B cell (primary cell): ENCODE measurements at places on chromosomes 4 and X. TPM values are rescaled to one million over a fixed set of nuclear protein-coding genes. Genes with fewer than 3 reads are reported as not detected.
A peak's percentile ranks its signal among the peaks of the same experiment; 100 is the strongest.

- no peak overlapping the region for H3K27ac ChIP-seq
- no peaks in the 10 kb centered on the region for H3K4me1 ChIP-seq
- no peaks in the 10 kb centered on the region for H3K36me3 ChIP-seq
- DNase-seq, result no peak
- no peak overlapping the region for H3K4me3 ChIP-seq
These were observed 53.6 kb downstream of the KLF3 start for GRCh38 chr4:38717604-38718003.

DNA sequence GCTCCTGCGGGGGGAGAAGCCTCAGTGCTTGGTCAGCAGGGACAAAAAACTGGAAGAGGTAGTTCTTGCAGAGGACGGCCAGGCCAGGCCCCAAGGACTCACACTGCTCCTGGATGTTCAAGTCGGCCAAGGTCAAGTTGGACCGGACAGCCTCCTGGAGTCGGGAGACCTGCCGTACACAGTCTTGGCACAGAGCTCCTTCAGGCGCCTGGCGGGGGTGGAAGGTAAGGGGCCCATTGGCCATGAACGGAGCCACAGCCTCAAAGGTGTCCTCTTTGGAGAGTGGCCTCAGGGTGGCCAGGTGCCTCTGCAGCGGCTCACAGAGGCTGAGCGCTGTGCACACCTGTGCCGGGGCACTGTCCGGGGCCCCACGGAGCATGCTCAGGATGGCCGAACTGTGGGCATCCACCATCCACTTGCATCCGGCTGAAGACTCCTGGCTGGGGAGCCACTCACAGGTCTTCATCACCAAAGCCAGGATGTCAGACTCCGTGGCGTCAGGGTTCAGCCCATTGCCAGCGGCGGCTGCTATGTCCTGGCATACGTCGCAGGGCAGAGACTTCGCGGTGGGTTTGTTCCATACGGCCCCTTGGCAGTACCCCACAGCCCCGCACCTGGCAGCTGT is 477 bp downstream of the PSAPL1 start:
- DNase-seq, result no peak
- no peaks in the 10 kb centered on the region for H3K4me1 ChIP-seq
- H3K36me3 ChIP-seq, result no peaks in the 10 kb centered on the region
- no peak overlapping the region for H3K4me3 ChIP-seq

Gene IQCM
- total RNA-seq, result not detected in 2 replicates

DNA sequence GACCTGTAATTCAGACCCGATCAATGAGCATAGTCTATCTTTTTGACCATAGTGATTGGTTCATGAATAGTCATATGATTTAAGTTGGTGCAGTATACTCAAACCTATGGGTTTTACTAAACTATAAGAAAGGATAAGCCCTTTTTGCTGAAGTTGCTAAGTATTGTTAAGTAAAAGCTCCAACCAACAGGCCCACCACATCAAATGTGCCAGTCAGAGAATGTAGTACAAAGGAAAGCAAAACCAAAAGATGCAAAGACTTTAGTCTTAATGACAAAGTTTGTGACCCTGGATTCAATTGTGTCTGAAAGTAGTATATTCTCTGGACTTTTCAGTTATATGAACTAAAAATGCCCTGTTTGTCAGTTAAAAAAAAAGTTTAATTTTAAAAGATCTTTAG is 208.1 kb upstream of the TET2 start:
- H3K36me3 ChIP-seq, result no peaks in the 10 kb centered on the region
- no peak overlapping the region for H3K4me3 ChIP-seq
- H3K27ac ChIP-seq, result no peak overlapping the region
- no peaks in the 10 kb centered on the region for H3K27me3 ChIP-seq
- DNase-seq, result no peak
- no peaks in the 10 kb centered on the region for H3K4me1 ChIP-seq

GRCh38 chrX:1593286-1594271 is 2.2 kb downstream of the AKAP17A start:
- no peaks in the 10 kb centered on the region for H3K27me3 ChIP-seq
- peaks cover 49% of the 10 kb centered on the region for H3K36me3 ChIP-seq
- peak overlapping the region; percentile 90 for H3K4me3 ChIP-seq

- H3K4me3 ChIP-seq, result no peak overlapping the region
- DNase-seq, result no peak
- H3K27me3 ChIP-seq, result no peaks in the 10 kb centered on the region
- peak overlapping the region; percentile 69 for H3K27ac ChIP-seq
- no peaks in the 10 kb centered on the region for H3K36me3 ChIP-seq
These were observed 89.3 kb downstream of the GPR143 start for GRCh38 chrX:9676306-9676705.

GRCh38 chr4:104571341-104571740 is 76.6 kb upstream of the CXXC4 start:
- no peak overlapping the region for H3K27ac ChIP-seq
- no peak for DNase-seq
- H3K27me3 ChIP-seq, result no peaks in the 10 kb centered on the region
- H3K4me3 ChIP-seq, result no peak overlapping the region

DNA sequence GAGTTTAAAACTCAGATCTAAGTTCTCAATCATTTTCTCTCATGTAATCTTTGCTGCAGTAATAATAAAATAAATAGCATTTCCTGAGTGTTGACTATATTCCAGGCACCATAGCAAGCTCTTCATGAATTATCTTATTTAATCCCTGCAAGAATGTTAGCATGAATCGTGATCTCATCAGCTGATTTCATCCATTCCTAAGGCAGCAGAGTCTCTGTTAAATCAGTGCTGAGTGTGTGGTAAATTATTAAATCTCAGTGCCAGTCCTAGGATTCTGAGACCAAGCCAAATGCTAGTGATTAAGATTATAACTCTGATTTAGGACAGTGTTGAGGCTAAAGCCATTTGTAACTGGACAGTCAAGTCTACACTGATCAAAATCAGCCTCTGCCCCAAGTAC is 240.3 kb upstream of the TAPT1 start:
- H3K4me1 ChIP-seq, result no peaks in the 10 kb centered on the region
- no peak overlapping the region for H3K4me3 ChIP-seq
- H3K27me3 ChIP-seq, result no peaks in the 10 kb centered on the region
- no peak for DNase-seq
- no peaks in the 10 kb centered on the region for H3K36me3 ChIP-seq

DNA sequence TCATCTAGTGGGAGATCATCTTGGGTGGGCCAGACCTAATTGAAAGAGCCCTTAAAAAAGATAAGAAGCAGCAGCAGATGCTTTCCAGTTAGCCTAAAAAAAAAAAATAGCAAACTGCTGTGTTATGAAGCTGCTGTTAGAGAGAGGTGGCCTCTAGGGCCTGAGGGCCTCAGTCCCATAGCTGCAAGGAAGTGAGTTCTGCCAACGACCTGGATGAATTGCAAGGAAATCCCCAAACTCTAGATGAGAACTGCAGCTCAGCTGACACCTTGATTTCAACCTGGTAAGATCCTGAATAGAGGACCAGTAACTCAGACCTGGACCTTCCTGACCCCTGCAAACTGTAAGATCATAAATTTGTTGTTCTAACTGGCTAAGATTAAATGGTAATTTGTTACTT is 275.2 kb downstream of the TENM3 start:
- no peak for DNase-seq
- H3K4me1 ChIP-seq, result no peaks in the 10 kb centered on the region
- H3K36me3 ChIP-seq, result no peaks in the 10 kb centered on the region
- no peak overlapping the region for H3K27ac ChIP-seq
- no peaks in the 10 kb centered on the region for H3K27me3 ChIP-seq

DNA sequence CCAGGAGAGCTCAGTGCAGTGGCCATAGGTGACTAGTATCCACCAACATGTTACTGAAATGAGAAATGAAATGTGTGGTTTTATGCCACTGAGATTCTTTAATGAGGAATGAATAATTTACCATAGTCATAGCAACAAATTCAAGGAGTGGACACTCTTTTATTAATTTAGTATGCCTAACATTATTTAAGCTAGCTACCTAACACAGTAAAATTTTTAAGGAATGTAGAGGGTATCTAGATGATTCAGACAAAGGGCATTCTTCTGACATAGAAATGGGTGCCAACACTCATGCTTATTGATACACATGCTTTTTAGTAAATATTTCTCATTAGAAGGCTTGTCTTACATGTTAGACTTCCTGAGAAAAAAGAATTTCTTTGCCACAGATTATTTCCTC is 33.3 kb upstream of the SULT1B1 start:
- no peaks in the 10 kb centered on the region for H3K4me1 ChIP-seq
- no peak for DNase-seq
- H3K27ac ChIP-seq, result no peak overlapping the region
- no peak overlapping the region for H3K4me3 ChIP-seq
- H3K36me3 ChIP-seq, result no peaks in the 10 kb centered on the region
- no peaks in the 10 kb centered on the region for H3K27me3 ChIP-seq

- H3K4me1 ChIP-seq, result no peaks in the 10 kb centered on the region
- no peak for DNase-seq
- no peaks in the 10 kb centered on the region for H3K27me3 ChIP-seq
These were observed 50.2 kb downstream of the ITIH6 start for GRCh38 chrX:54747733-54748393.

DNA sequence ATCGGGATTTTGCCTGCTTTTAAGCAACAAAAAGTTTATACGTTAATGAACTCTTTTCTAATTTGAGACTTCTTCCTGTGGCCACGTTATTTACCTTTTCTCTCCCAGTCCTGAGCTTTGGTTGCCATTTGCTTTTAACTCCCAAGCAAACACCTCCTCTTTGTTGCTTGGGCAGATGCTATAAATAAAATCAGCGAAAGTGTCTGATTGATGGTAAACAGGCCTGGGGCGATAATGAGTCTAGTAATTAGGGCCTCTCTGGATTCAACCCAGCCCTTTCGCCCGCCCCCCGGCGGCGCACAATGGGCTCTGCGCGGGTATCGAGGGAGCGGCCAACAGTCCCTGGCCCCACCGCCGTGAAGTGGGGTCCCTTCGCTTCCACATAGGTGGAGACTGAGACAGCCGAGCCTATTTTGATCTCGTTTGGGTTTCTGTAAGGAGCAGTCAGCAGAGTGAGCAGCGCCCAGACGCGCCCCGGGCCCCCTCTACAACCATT is 790 bp downstream of the CLGN start:
- H3K4me1 ChIP-seq, result peaks cover 13% of the 10 kb centered on the region
- H3K27ac ChIP-seq, result no peak overlapping the region
- H3K27me3 ChIP-seq, result peaks cover 12% of the 10 kb centered on the region
- no peak for DNase-seq
- H3K36me3 ChIP-seq, result no peaks in the 10 kb centered on the region

Gene DGKK
- not detected in 2 replicates for total RNA-seq

GRCh38 chr4:188242041-188242440 is 102.8 kb downstream of the TRIML1 start:
- no peaks in the 10 kb centered on the region for H3K27me3 ChIP-seq
- H3K4me3 ChIP-seq, result no peak overlapping the region
- H3K4me1 ChIP-seq, result no peaks in the 10 kb centered on the region
- no peak overlapping the region for H3K27ac ChIP-seq
- no peak for DNase-seq

Gene RADX
- total RNA-seq, result 13.0 and 15.3 TPM in 2 replicates

DNA sequence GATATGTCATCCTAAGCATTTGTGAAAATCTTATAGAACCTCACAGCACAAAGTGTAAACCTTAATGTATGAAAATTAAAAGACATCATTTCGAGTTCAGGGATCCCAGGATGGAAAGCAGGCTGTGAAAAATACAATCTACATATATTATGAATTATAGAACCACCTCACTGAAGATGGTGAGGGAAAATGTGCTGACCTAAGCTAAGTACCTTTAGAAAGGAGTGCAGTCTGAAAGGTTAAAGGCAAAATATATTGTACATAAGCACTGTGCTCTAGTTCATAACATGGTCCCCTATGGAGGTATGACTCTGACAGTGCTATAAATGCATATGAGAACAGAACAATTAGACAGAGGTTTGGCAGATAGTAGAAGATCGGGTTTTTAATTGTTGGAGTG is 368.6 kb downstream of the TMA16 start:
- H3K4me3 ChIP-seq, result no peak overlapping the region
- no peaks in the 10 kb centered on the region for H3K4me1 ChIP-seq
- no peaks in the 10 kb centered on the region for H3K27me3 ChIP-seq
- no peak for DNase-seq
- no peak overlapping the region for H3K27ac ChIP-seq
- no peaks in the 10 kb centered on the region for H3K36me3 ChIP-seq

DNA sequence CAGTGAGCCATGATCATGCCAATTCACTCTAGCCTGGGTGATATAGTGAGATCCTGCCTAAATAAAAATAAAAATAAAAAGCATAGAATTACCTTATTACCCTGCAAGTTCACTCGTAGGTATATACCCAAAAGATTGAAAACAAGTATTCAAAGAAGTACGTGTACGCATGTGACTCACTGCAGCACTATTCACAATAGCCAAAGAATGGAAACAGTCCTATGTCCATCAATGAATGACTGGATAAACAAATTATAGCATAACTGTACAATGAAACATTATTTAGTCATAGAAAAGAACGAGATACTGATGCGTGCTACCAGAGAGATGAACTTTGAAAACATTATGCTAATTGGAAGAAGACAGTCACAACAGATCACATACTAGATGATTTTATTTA is 204.6 kb upstream of the DIAPH2 start:
- H3K36me3 ChIP-seq, result no peaks in the 10 kb centered on the region
- H3K4me3 ChIP-seq, result no peak overlapping the region
- H3K27ac ChIP-seq, result no peak overlapping the region
- no peak for DNase-seq
- no peaks in the 10 kb centered on the region for H3K27me3 ChIP-seq

GRCh38 chrX:113644426-113644825 is 803.8 kb upstream of the AMOT start:
- no peak overlapping the region for H3K4me3 ChIP-seq
- H3K4me1 ChIP-seq, result no peaks in the 10 kb centered on the region
- no peaks in the 10 kb centered on the region for H3K27me3 ChIP-seq
- no peak for DNase-seq
- H3K36me3 ChIP-seq, result no peaks in the 10 kb centered on the region

- DNase-seq, result no peak
- no peak overlapping the region for H3K27ac ChIP-seq
- no peaks in the 10 kb centered on the region for H3K4me1 ChIP-seq
- no peak overlapping the region for H3K4me3 ChIP-seq
- no peaks in the 10 kb centered on the region for H3K36me3 ChIP-seq
These were observed 56.9 kb upstream of the SPIN4 start for GRCh38 chrX:63408050-63408449.

DNA sequence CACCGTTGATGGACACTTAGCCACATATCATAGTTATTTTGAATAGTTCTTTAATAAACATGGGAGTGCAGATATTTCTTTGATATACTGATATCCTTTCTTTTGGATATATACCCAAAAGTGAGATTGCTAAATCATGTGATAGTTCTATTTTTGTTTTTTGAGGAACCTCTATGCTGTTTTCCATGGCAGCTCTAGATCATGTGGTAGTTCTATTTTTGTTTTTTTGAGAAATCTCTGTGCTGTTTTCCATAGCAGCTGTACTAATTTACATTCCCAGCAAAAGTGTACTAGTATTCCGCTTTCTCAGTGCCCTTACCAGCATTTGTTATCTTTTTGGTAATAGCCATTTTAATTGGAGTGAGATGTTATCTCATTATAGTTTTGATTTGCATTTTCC is 3.6 kb downstream of the SH3BGRL start:
- peaks cover 18% of the 10 kb centered on the region for H3K4me1 ChIP-seq
- H3K36me3 ChIP-seq, result no peaks in the 10 kb centered on the region
- no peak for DNase-seq
- no peaks in the 10 kb centered on the region for H3K27me3 ChIP-seq
- no peak overlapping the region for H3K4me3 ChIP-seq

Gene NDST4
- not detected in 2 replicates for total RNA-seq
